Stimulated activated CD4-positive, alpha-beta T cell treated with anti-CD3 and anti-CD28 coated beads, Interleukin-1b, Interleukin-23, amount 100 ng/mL, for 48 hours (primary cell): ENCODE measurements at places on chromosomes 13 and 19.

DNA sequence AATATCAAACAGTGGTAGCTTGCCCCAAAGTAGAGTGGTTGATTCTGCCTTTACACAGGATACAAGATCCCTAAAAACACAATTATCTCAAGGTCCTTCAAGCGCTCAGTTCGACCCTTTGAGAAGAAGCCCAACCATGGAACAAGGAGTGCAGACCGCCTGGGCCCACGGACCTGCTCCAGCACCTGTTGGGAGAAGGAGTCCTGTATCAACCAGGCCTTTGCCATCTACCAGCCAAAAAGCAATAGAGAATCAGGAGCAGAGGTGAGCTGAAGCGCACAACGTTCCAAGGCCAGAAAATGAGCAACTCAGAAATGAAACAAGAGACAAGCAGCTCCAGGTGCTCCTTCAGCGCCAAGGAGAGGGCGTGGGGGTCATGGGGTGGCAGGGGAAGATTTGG, 6.3 kb upstream of the LILRB3 start:
- DNase-seq, result no peak

GRCh38 chr13:49428041-49428763, 15.7 kb downstream of the CAB39L start:
- no peak for DNase-seq

- no peak for DNase-seq
Measured at GRCh38 chr13:112674412-112675365, 15.1 kb upstream of the ATP11A start.

GRCh38 chr13:70253411-70253810, 145.2 kb upstream of the KLHL1 start:
- DNase-seq, result no peak

GRCh38 chr13:87867426-87867825, 196.3 kb downstream of the SLITRK5 start:
- DNase-seq, result no peak

DNA sequence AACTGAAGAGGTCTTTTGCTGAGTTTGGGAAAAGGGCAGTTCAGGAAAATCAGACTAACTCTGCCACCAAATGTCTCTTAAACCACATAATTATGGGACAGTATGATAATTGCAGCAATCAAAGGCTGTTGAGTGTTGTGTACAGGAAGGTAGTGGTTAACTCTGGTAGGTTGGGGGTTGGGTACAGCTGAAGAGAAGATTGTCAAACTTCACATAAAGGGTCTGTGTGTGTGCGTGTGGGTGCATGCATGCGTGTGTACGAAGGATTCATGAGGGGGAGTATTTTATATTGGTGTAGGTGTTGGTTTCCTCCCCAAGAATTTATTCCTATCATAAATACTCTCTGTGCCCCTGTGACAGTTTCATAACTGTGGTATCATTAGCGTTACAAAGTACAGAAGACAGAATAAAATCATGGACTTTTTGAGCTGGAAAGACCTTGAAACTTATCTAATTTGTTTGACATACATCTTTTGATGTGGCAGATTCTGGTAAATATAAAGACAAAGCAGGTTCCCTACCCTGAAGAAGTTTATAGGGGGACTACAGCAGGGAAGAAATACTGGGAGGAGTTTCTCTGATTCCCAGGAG, 94.1 kb downstream of the PCCA start:
- DNase-seq, result no peak

DNA sequence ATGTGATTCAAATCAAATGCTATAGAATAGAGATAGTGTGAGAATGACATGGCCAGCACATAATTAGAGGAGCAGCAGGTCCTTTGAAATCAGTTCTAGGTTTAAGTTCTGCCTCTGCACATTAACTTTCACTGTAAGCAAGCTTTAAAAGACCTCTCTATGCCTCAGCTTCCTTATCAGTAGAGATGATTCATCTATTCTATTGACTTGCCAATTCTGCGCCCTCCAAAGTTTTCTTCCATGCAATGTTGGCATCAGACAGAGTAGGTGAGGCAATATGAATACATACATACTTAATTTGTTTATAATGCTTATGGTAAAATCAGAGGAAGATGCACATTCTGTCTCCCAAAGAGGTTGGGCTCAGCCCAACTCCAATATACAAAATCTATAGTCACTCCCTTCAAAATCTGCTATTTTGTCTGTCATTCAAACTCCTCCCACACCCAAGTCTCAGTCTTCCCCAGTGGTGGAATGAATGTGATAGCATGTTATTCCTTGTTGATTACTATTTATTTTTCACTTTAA, 525.5 kb downstream of the RFC3 start:
- no peak for DNase-seq

- no peak for DNase-seq
Measured at GRCh38 chr19:40286235-40286970, 1.3 kb upstream of the AKT2 start.

DNA sequence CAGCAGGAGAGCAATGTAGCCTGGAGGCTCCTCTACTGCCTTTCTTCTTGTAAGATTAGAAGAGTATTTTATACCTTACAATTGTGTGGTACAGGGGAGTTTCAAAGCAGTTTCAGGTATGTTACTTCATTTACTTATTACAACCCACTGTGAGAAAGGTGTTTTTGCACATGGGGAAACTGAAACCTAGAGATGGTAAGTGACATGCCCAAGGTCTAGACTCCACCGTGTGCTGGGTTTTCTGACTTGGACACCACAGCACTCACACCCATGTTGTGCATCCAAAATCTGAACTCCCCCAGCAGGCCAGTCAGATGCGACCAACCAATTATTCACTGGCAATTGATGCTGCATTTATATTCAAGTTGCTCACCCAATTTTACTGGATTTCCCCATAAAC, 22.8 kb downstream of the ERICH6B start:
- DNase-seq, result no peak
